Hematopoietic multipotent progenitor cell treated with erythropoietin and hydrocortisone succinate and interleukin-3 and kit ligand, for 15 days (in vitro differentiated cells): ENCODE measurements at places on chromosomes 4 and X.

- no peak for DNase-seq
These were observed 43.2 kb downstream of the GALNT7 start for GRCh38 chr4:173211838-173212237.

DNA sequence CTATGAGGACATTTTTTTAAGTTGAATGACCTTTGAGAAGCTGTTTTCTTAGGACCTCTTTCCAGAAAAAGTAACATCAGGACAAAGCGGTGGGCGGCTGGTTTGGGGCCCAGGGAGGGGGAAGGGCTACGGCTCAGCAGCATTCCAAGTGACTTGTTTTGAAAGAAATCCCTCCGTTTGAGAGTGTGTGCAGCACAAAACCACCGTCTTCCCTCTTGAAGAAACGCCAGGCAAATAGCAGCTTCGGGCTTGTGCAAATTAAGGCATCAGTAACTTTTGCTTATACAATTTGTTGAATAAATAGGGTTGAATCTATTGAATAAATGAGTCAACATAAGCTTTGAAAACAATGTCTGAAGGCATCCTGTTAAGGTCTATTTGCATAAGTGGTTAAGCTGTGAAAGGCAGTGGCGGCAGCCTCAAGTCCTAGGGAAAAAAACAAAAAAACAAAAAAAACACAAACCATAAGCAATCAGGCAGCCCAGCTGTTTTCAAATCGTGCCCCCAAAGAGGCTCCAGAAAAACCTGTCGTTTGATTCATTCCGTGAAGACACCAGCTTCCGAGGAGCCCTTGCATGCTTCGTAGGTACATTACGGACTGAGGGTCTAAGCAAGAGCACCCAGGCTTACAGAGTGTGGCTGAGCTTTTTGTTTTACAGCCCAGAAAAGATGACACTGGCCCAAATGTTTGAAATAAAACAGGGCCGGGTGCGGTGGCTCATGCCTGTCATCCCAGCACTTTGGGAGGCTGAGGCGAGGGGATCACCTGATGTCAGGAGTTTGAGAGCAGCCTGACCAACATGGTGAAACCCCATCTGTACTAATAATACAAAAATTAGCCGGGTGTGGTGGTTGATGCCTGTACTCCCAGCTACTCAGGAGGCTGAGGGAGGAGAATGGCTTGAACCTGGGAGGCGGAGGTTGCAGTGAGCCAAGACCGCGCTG lies 103.7 kb downstream of the CRLF2 start:
- DNase-seq, result no peak

GRCh38 chr4:142405021-142405694 lies 440.9 kb downstream of the INPP4B start:
- no peak for DNase-seq

DNA sequence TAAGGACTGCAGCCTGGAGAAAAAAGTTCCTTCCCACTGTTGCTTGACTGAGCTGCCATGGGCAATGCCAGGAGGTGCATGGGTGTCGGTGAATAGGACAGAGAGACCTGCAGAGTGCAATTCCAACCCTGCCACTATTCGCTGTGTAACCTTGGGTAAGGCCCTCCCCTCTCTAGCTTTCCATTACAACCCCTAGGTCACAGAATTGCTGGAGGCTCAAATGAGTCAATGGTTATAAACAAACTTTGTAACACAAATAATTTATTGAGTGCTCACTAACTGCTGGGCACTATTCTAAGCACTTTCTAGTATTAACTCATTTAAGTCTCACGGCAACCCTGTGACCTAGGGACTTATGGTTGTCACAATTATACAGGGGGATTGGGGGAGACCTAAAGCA lies 37.8 kb downstream of the PJA1 start:
- DNase-seq, result no peak

DNA sequence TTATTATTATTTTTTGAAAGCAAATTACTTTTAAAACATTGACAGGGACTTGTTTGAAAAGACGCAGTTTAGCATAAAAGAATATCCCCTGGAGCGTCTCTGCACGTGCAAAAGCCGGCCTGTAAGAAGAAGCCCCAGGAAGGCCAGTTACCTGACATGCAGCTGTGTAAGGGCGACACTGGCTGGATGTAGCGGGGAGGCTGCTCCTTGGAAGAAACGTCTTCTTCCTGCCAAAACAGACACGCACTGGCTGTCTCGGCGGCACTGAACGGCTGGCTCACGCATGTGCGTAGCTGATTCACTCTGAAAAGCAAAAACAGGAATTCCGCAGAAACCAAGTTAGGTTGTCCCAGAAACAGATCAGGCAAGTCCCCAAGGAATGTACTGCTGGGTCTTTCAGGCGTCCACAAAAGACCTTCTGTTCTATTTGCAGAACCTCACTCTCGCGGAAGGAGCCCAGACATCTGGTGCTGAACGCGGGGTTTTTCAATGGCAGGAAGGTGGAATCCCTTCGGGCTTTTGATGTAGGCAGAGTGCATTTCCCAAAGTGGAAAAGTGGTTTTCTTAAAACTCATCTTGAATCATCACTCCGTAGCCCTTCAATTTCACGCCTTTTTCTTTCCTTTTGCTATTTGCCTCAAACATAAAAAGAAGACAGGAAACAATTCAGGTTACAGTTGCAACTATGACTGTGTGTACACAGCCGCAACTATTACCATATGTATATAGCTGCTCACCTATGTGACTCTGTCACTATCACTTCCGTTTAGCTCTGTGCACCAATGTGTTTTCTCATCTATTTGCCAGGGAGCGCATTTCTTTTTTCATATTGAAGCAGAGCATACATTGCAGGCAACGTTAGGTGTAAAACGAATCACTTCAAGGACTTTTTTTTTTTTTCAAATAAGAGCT lies 38.1 kb upstream of the ARSH start:
- no peak for DNase-seq

- DNase-seq, result no peak
These were observed 78.6 kb upstream of the STS start for GRCh38 chrX:7068939-7069367.
